T47D (cell line): ENCODE measurements at places on chromosomes 12 and 14.

GRCh38 chr14:77660754-77661153 lies 44.3 kb upstream of the SPTLC2 start:
- no peak for DNase-seq

GRCh38 chr12:116492703-116493324 lies 66.4 kb upstream of the MAP1LC3B2 start:
- no peak for DNase-seq

DNA sequence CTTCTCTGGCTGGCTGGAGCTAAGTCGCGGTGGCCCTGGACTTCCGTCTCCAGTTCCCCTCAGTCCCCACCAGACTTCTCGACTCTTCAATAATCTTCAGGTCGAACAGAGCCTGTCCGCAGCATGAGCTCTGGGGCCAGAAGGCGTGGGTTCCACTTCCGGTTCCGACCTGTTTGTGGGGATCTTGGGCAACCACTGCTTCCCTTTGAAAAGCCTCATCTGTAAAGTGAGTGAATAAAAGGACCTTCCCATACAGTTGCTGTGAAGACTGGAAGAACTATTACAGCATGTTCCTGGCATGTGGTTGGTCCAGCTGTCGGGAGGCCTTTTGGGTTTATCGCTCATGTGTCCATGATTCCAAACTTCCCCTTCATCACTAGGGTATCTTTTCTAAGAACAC lies 19.4 kb downstream of the ADGRD1 start:
- DNase-seq, result no peak

GRCh38 chr12:79927772-79928474 lies 7.0 kb downstream of the PPP1R12A start:
- no peak for DNase-seq

DNA sequence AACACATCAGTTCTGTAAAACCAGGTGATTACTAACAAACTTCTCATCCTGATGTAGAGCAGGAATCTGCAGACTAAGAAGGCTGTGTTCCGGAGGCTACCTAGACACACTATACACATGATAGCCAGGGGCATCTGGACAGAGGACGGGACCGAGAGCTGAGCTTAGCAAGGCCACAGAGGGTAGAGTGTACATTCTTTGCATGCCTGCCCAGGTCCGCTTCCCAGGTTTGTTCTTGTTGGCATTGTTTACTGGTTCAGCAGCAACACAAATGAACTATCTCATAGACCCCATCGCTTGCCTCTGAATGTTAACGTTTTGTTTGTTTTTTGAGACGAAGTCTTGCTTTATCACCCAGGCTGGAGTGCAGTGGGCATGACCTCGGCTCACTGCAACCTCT lies 17.7 kb upstream of the TEAD4 start:
- no peak for DNase-seq

DNA sequence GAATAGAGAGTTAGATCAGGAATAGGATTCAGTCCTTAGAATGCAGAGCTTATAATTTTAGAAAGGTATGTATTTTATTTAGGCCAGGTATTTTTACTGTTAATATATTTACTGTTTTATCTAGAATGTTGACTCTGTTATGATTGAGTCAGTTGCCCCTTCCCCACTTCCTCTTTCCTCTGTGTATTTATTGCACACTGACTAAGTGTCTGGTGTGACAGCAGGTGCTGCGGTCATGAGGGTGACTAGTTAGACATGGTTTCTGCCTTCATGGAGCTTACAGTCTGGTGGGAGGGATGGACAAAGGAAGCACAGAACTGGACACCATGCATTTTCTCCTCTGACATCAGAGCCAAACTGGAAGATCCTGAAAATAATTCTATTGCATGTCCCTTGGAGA lies 159.8 kb downstream of the CACNA1C start:
- DNase-seq, result no peak

- DNase-seq, result no peak
Measured at GRCh38 chr12:82430541-82431145, 72.3 kb downstream of the METTL25 start.

DNA sequence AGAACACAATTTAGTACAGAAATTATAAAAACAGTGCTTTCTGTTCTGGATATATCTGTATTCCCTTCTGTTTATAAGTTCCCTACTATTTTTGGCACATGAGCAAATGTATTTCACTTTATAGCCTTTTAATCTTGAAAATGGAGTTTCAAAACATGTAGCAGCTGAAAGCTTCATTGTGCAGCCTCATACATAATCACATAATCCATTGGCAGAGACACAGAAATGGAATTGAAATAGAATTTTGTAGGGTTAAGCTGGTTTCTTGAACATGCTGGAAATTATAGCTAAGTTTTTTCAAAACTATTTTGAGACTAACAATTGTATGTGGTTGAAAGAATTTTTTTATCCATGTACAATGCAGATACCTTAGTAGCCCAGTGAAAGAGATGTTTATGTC lies 614.3 kb upstream of the MDGA2 start:
- DNase-seq, result no peak

GRCh38 chr14:104105822-104106470 lies 20.4 kb downstream of the ASPG start:
- DNase-seq, result no peak

DNA sequence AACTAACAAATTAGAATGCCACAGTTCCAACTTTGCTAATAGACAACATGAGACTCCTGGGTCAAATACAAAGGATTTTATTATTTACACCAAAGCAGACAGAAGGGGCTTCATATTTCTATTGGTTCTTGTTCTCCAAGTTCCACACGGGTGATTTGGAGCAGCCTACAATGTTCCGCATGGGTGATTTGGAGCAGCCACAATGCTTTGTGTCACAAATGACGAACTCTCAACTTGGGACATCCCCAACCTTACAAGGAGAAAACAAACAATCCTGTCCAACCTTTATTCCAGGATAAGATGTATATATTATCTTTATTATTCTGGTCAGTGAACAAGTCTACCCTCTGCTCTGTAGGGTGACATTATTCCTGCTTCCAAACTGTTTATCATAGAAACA lies 694.3 kb upstream of the MGAT4C start:
- DNase-seq, result no peak

- no peak for DNase-seq
Measured at GRCh38 chr14:84806622-84807021, 723.3 kb upstream of the FLRT2 start.

- DNase-seq, result no peak
Measured at GRCh38 chr12:108565146-108565545, 2.8 kb downstream of the ISCU start.

DNA sequence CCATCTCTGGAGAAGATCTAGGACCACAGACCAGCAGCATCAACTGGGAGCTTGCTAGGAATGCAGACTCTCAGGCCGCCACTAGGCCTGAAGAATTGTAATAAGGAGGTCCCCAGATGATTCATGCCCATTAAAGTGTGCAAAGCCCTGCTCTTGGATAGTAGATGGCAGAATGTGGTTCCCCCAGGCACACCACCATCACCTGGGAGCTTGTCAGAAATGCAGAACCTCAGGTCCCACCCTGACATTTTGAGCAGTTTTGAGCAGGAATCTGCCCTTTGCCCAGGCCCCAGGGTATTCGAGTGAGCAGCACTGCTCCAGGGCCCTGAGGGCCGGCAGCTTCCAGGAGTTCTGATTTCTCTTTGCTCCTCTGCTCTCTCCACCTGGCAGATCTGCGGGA lies 64.9 kb downstream of the TSPAN11 start:
- DNase-seq, result no peak

DNA sequence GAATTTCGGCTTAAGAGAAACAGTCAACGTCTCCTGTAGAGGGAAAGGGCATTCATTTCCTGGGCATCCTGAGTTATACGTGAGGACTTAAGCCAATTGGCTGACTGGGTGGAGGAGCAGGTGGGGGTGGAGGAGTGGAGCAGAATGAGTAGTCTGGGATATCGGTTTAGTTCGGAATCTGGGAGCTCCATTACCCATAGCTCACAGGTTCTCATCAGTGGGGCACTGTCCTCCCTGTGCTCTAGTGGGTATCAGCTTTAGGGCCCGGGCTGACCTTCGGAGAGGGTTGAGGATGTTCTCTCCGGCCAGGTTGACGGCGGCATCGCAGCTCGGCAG lies 704 bp downstream of the SDR39U1 start:
- DNase-seq, result no peak

DNA sequence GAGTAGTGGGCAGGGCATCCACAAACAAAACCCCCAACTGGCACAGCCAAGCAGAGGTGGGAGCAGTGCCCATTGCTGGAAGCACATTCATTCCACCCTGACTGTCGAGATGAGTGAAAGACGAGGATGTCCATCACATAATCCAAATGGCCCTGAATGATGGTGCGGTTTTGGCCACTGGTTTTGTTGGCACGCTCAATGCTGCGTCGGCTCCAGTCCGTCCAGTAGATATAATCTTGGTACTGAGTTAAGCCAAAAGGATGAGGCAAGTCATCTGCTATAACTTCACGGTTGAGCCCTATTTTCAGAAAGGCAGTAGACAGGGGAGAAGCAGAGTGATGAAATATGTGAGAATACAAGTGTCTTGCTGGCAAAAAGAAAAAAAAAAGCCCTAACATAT lies 88.1 kb downstream of the BCL2L14 start:
- DNase-seq, result no peak

DNA sequence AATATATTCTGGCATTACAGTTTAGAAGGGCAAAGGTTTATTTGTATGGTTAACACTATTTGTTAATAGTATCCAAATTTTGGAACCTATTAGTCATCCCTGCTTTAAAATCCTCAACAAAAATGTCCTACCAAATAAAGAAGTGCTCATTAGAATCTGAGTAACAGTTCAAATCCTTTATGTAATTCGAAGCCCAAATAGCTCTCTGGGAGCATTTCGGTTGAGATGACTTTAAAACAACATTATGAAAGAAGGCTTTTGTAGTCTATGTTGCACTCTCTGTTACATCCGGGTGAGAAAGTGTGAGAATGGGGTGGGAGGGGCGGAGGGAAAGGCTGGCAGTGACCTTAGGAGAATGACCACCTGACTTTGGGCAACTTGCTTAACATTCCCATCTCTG lies 59.7 kb downstream of the SLC38A1 start:
- DNase-seq, result peak; percentile 52

- no peak for DNase-seq
Measured at GRCh38 chr12:65155784-65156183, 13.6 kb upstream of the LEMD3 start.

DNA sequence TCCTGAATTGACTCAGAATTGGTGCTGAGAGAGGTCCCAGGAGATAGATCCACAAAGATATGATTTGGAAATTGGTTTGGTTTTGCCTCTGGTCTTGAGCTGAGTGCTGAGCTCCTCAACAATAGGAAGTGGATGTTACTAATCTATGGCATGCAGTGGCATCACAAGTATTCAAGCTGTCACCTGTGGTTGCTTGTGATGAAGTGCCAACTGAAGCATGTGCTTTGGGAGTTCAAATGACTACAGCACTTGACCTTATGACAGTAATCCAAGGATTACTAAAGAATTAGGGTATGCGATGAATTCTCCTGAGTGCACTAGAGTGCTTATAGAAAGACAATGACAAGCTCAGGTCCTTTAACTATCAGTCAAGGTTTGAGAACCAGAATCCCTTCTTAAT lies 406.2 kb downstream of the NOVA1 start:
- no peak for DNase-seq

DNA sequence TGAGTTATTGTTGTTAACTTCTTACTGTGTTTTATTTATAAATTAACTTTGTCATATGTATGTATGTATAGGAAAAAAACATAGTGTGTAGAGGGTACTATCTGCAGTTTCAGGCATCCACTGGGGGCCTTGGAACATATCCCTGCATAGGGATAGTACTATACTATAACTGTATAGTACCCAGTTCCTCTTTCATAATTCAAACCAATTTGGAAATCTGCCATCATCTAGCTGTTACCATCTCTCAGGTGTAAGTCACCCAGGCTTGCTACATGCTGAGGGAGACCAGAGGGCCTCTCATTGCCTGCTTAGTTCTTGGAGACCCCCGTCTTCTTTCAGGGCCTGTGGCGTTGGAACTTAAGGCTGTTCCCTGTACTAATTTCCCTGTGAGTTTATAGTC lies 12.9 kb upstream of the DCD start:
- no peak for DNase-seq

- no peak for DNase-seq
Measured at GRCh38 chr12:42617622-42618021, 28.1 kb upstream of the PRICKLE1 start.

DNA sequence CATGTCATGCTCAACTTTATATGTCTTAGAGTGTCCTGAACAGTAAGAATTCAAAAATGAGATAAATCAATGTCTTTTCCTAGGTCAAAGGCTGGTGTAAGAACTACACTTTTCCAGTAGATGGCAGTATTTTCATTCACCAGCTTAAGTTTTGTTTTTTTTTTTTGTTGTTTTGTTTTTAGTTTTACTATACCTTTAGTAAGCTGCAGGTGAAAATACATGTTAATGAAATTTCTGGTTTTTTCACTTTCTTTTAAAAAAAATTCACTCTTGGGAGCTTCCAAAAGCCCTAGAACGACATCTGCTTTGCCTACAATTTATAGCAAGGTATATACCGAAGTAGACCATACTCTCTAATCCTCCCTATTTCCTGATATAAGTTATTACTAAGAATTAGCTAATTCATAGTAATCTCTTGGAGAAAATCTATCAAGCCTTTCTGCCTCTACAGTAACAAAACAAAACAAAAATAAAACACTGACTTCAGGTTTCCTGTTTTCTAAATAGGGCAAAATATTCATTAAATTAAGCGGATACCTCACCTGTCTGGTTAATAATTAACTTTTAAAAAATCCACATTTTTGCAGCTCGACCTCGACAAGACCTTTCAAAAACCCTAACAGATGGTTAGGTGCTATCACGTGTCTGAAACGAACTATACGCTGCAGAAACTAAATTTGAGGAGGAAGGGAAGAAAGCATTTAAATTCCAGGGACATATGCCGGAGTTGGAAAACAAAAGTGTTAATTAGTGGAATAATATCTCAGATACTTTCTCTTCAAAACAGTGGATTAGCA lies 2.7 kb upstream of the SAMD4A start:
- peak; percentile 24 for DNase-seq

GRCh38 chr12:4809449-4810218 lies 89.4 kb downstream of the GALNT8 start:
- DNase-seq, result no peak

- DNase-seq, result no peak
Measured at GRCh38 chr14:74840603-74841030, 35.3 kb downstream of the PROX2 start.

- DNase-seq, result no peak
Measured at GRCh38 chr12:26469421-26470180, 274.2 kb downstream of the SSPN start.
